ENCODE measurements at places on chromosomes 4 and X.

GRCh38 chrX:1667566-1667965 is 52.7 kb downstream of the ASMT start:
- no peak for DNase-seq

DNA sequence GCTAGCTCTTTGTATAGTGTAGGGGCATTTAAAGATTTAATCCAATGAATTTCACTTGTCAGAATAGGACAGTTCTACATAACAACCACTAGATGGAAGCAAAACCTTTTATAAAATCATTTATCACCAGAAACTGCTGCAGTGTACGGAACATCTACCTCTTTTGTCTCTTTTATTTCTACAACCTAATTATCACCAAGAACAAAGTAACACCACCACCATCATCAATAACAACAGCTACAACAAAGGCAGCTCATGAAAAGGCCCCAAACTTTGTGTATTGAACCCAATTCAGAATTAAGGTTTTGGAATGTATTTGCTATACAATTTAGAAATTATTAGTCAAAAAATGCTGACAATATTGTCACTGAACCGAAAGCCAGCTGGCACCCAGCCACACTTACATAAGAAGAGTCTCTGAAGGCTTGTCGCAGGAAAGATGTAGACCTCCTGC is 260.9 kb upstream of the RPS6KA3 start:
- DNase-seq: no peak

DNA sequence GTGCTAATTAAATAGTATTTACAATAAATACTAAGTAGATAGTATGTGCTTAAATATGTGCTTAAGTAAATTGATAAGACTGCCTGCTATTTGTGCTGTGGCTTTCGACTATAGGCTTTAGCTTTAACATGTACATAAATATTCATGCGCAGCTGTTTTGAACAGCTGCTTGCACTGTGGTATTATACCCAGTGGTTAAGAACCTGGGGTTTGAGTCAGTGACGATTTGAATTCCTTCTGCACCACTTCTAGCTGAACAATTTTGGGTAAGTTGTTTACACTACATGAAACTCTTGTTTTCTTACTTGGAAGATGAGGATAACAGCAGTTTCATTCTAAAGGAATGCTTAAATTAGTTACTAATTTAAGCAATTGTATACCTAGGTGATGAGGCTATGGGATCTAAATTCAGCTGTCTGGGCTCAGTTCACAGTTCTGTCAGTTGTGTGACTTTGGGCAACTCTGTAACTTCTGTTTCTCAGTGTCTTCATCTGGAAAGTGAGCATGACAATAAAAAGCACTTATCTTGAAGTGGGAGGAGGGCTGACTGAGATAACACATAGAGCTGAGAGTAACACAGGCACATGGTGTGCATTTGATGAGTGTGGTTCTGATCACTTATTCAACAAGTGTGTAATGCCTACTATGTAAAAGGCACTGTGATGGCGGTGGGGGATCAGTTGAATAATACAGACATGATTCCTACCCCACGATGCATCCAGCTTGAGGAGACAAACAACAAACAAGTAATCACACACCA is 37.0 kb downstream of the HPGDS start:
- no peak for DNase-seq

GRCh38 chrX:3815896-3816664 is 102.6 kb upstream of the PRKX start:
- no peak for DNase-seq

GRCh38 chr4:152014280-152014679 is 253.5 kb upstream of the GATB start:
- no peak for DNase-seq

- no peak for DNase-seq
These were observed 662 bp downstream of the SLAIN2 start for GRCh38 chr4:48341776-48342605.

- DNase-seq: no peak
These were observed 22.9 kb downstream of the WFS1 start for GRCh38 chr4:6292376-6293096.

- no peak for DNase-seq
These were observed 108.0 kb upstream of the LEF1 start for GRCh38 chr4:108276690-108277089.

DNA sequence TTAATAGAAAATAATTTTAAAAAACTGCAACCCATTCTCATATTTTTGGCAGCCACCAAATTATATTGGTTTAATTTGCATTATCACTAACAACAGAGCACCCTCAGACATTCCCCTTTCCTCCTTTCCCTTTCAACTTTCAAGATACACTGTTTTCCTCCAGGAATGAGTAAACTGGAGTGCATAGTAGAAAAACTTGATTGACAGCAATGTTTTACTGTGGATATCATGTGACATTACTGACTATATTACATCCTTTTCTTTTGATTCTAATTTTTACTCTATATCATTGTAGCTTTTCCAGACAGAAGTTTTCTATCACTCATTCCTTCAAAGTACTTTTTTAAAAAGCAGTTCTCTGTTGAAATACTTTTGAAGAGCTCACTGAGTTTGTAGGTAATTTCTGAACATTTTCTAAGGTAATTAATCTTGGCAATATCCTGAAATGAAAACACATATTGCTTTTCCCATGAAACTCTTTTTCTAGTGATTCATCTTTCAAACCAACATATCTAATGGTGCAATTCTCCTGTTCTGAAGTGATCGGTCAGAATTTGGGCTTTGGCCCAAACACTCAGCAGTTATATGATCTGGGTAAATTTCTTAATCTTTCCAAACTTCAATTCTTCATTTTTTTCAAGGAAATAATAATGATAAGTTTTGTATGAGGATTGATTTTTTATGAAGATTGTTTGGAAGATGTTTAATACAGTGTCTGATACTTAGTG is 920.4 kb upstream of the EPHA5 start:
- DNase-seq: no peak

DNA sequence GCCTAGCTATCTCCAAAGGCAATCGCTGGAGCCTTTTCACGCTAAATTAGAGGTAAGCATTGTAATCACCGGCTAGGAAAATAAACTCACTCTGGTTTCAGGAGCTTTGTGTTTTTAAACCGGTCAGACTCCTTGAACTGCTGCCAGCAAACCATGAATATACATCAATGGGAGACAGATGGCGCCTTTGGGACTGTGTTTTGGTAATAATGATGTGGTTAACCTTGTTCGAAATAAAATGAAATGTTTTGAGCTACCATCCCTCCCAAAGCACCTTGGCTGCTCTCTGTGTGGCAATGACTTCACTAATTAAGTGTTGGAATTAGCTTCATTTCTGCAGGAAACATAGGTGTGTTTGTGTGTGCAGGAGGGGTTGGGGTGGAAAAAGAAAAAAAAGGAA is 65.3 kb downstream of the CLNK start:
- DNase-seq: no peak

- no peak for DNase-seq
These were observed 285.0 kb upstream of the AADAT start for GRCh38 chr4:170374770-170375169.

- no peak for DNase-seq
These were observed at the start of gene ZNF185 for GRCh38 chrX:152897222-152898131. TSS of gene ZNF185 (plus strand) at chrX:152898067. CDS start at chrX:152914490, 16,423 bp downstream.

DNA sequence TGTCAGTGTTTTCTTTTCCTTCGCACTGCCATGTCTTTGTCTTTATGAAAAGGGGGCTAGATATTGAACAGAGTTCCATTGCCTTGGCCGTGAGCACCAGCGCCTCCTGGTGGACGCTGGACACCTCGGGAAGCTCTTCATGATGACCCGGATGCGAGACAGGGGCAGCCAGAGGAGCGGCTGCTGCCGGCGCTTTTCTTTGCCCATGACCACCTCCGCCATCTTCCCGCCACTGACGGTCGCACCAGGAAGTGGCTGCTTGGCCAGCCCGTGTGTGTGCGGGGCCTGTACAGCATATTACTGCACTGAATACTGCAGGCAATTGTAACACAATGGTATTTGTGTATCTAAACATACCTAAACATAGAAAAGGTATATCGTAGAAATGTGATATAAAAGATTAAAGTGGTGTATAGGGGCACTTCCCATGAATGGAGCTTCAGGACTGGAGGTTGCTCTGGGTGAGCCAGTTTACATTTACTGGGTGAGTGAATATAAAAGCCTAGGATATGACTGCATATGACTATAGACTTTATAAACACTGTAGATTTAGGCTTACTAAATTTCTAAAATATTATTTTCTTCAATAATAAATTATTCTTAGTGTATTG is 15.8 kb upstream of the GRIA2 start:
- no peak for DNase-seq

GRCh38 chr4:7763788-7764187 is 175.9 kb downstream of the AFAP1 start:
- no peak for DNase-seq

DNA sequence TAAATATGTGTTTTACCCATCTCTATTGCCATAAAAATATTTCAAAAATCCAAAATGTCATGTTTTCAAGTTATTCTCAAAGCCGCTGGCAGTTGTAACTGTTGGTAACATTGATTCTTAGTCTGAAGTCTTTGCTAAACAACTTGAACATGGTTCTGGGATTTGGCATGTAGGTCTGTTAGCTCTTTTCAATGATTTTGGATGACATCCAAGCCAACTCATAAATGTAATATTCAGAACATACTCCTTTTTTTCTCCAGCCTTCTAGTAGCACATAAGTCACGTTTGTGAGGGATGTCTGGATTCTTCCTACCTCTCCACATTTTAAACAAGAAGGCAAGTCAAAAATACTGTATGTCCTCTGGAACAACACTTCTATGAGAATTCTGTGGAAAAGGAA is 305.3 kb downstream of the PRR32 start:
- DNase-seq: no peak

- no peak for DNase-seq
These were observed 77.3 kb downstream of the TSPAN5 start for GRCh38 chr4:98581126-98581525.

Data from D721Med (cell line).